Thoracic aorta (tissue), 2 donors: ENCODE measurements at places on chromosomes 2 and 18.
A peak's percentile ranks its signal among the peaks of the same experiment; 100 is the strongest.

DNA sequence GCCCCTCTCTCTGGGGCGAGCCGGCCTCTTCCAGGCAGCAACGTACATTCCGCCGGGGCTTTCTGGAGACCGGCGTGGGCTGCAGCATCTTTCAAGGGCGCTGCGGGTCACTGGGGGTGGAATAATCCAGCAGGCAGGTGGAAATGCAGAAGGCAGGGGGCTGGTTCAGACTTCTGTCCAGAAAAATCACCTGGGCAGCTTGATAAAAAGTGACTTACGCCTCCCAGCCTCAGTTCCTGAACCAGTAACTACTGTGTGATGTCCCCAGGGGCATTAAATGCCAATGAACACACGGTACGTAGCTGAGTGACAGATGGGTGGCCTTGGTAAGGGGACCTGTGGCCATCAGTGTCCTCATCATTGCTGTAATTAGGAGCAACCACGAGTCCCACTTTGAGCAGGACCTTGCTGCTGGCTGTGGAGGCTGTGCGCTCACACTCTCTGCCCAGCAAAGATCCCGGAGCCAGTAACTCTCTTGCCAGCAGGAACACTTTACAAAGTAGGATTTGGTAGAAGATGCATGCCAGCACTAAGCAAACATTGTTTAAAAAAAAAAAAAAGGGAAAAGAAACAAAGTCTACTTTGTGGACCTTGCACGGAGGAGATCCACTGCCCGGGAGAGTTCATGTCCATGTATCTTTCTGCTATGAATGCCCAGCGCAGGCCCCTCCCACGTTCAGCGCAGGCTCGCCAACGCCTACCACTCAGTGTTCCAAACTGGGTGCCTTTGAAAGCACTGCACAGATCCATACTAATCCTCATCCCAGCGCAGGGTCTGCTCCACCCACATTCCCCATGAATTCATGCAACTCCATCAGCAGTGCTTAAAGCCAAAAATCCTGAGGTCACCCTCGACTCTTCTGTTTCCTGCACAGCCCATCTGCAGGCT is 177.3 kb downstream of the HDAC4 start:
- H3K4me1 ChIP-seq: peaks cover 80% of the 10 kb centered on the region
- H3K4me3 ChIP-seq: peak overlapping the region; percentile 69
- H3K27ac ChIP-seq: peak overlapping the region; percentile 96
- DNase-seq: no peak
- no peaks in the 10 kb centered on the region for H3K36me3 ChIP-seq
- no peaks in the 10 kb centered on the region for H3K27me3 ChIP-seq

GRCh38 chr2:188983427-188984064 is 9.4 kb downstream of the COL3A1 start:
- no peaks in the 10 kb centered on the region for H3K27me3 ChIP-seq
- H3K4me3 ChIP-seq: peak overlapping the region; percentile 52
- no peak for DNase-seq
- H3K27ac ChIP-seq: peak overlapping the region; percentile 67

- no peak for DNase-seq
- no peak overlapping the region for H3K27ac ChIP-seq
- H3K4me3 ChIP-seq: no peak overlapping the region
- no peaks in the 10 kb centered on the region for H3K27me3 ChIP-seq
Observed at GRCh38 chr18:47969816-47970215, 39.4 kb upstream of the SMAD2 start.

- H3K4me1 ChIP-seq: peaks cover 22% of the 10 kb centered on the region
- H3K27me3 ChIP-seq: no peaks in the 10 kb centered on the region
- H3K36me3 ChIP-seq: no peaks in the 10 kb centered on the region
- no peak for DNase-seq
- no peak overlapping the region for H3K4me3 ChIP-seq
Observed at GRCh38 chr2:74228772-74229171, 30.4 kb downstream of the MTHFD2 start.

DNA sequence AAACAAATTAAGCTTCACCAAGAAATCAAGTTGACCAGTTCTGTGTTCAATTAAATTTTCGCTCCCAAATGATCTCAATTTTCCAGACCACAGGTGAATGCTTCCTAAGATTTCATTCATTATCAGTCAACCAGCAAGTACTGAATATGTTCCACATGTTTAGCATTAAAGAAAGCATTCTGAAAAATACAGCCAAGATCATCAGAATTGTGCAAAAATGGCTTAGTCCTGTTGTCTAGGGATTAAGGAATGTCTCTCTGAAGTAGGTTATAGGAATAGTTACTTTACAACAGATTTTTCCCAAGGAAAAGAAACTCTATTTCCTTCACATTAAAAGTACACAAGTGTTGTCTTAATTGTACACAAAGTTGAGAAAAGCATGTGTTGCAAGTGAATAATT is 69.2 kb downstream of the NRXN1 start:
- no peak overlapping the region for H3K27ac ChIP-seq
- no peaks in the 10 kb centered on the region for H3K27me3 ChIP-seq
- no peak for DNase-seq
- no peaks in the 10 kb centered on the region for H3K4me1 ChIP-seq
- no peaks in the 10 kb centered on the region for H3K36me3 ChIP-seq
- no peak overlapping the region for H3K4me3 ChIP-seq

GRCh38 chr2:173021939-173022371 is 53.7 kb upstream of the MAP3K20 start:
- no peaks in the 10 kb centered on the region for H3K4me1 ChIP-seq
- no peak overlapping the region for H3K27ac ChIP-seq
- no peaks in the 10 kb centered on the region for H3K36me3 ChIP-seq
- H3K4me3 ChIP-seq: no peak overlapping the region

- no peaks in the 10 kb centered on the region for H3K36me3 ChIP-seq
- no peak for DNase-seq
- H3K27ac ChIP-seq: no peak overlapping the region
- H3K4me1 ChIP-seq: no peaks in the 10 kb centered on the region
Observed at GRCh38 chr18:60892855-60893254, 440.4 kb upstream of the CDH20 start.

DNA sequence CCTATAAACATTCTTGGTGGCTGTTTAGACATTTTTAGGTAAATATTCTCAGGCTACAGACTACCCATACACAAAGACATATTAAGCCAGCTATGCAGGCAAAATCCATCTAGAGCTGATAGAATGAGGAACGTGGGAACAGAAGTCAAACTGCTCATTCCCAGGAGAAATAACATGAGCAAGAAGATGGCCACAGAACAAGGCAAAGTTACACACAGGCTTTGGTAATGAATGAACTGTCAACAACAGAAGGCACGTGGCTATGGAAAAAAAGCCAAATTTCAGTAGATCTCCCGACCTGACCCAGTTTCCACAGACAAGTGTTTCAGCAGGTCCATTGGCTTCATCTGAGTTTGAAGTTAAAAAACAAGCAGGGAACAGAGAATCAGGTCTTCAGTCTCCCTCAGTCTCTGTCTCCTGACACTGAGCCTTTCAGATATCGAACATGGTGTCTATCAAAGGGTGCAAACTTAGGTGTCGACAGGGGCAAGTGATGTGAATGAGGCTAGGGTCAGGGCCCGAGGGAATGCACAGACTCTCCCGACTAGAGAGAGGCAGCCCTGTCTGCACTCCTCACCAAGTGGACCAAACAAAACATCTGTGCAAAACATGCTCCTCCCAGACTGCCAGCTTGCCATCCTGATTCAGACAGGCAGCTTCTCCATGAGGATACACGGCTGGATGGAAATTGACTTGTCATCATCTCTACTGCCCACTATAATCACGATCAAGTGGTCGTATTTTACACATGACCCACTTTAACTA is 25.9 kb downstream of the SIGLEC15 start:
- no peak for DNase-seq
- H3K27me3 ChIP-seq: no peaks in the 10 kb centered on the region
- no peak overlapping the region for H3K27ac ChIP-seq
- no peak overlapping the region for H3K4me3 ChIP-seq
- H3K4me1 ChIP-seq: no peaks in the 10 kb centered on the region

- H3K4me3 ChIP-seq: no peak overlapping the region
- DNase-seq: no peak
- H3K36me3 ChIP-seq: no peaks in the 10 kb centered on the region
- H3K4me1 ChIP-seq: peaks cover 16% of the 10 kb centered on the region
- H3K27me3 ChIP-seq: no peaks in the 10 kb centered on the region
- no peak overlapping the region for H3K27ac ChIP-seq
Observed at GRCh38 chr2:102788216-102788884, 26.5 kb downstream of the TMEM182 start.

DNA sequence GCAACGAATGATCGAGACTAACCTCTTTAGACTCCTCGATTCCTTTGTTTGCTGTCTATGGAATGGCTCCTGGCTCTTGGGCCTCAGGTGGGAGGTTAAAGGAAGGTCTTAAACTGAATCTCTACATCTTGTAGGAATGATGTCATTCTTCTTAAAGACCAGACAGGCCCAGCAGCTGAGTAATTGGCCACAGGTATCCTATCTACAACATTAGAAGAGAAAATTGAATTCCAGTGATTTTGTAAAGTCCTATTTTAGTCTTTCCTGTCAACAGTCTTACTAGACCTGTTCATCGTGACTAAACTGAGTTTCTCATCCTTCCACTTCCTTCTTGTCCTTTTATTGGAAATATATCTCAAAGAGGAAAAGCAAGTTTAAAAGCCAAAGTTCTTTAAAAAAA is 274.8 kb downstream of the ALPK2 start:
- no peak overlapping the region for H3K4me3 ChIP-seq
- H3K36me3 ChIP-seq: no peaks in the 10 kb centered on the region
- H3K27me3 ChIP-seq: no peaks in the 10 kb centered on the region
- DNase-seq: no peak

- H3K27ac ChIP-seq: no peak overlapping the region
- H3K36me3 ChIP-seq: no peaks in the 10 kb centered on the region
- DNase-seq: no peak
- H3K4me3 ChIP-seq: no peak overlapping the region
- no peaks in the 10 kb centered on the region for H3K27me3 ChIP-seq
Observed at GRCh38 chr2:78147466-78147865, 625.3 kb upstream of the LRRTM4 start.

DNA sequence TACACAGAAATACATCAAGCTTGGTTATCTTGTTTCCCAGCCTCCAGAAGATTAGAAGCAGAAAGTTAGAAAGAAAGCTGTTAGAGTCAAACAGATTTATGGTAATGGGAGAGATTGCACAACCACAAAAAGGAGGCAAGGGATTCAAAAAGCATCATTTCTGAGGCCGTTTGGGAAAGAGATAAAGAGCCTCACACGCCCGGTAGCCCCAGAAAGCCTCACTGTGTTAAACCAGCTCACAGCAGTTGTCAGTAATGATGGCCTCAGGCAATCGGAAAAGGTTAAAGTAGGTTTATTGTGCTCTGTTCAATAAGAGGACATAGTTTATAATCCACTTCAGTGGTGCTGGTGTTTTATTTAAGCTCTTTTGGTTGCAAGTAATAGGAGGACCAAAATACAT is 111.3 kb downstream of the DCC start:
- H3K4me3 ChIP-seq: no peak overlapping the region
- no peak for DNase-seq

GRCh38 chr2:23381084-23381483 is 3.9 kb upstream of the KLHL29 start:
- peak; percentile 49 for DNase-seq
- no peak overlapping the region for H3K27ac ChIP-seq
- H3K4me3 ChIP-seq: no peak overlapping the region
- H3K4me1 ChIP-seq: peaks cover 2% of the 10 kb centered on the region

- no peaks in the 10 kb centered on the region for H3K4me1 ChIP-seq
- H3K27ac ChIP-seq: no peak overlapping the region
- H3K4me3 ChIP-seq: no peak overlapping the region
- no peaks in the 10 kb centered on the region for H3K36me3 ChIP-seq
Observed at GRCh38 chr18:25834061-25834460, 256.4 kb downstream of the SS18 start.

DNA sequence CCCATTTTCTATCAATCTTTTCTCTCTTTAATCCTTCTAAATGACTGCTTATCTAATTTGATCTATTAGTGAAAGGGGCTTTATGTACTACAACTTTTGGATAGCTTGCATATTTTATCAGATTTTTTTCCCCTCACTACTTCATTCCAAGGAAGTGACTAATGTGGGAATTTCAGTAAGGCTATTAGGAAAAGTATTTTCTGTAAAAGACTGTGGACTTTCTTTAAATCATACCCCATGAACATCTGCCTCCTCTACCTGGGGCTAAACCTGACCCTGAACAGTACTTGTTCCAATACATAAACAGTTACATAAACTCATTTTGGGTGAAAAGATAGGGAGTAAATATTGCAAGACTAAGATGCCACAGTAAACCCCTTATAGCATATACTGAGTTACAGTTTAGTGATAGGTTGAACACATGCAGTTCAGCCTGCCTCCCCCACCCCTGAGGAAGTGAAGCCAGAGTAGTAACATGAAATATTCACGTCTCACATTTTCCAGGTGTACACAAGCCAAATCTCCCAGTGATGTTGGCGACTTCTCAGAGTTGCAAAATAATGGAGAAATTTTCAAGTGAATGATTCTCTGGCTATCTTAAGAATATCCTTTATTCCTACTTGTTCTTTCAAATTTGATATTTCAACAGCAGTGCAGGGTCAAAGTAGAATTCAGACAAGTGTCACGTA is 590.9 kb upstream of the ZEB2 start:
- H3K36me3 ChIP-seq: no peaks in the 10 kb centered on the region
- no peak overlapping the region for H3K27ac ChIP-seq
- DNase-seq: no peak
- H3K27me3 ChIP-seq: no peaks in the 10 kb centered on the region
- no peaks in the 10 kb centered on the region for H3K4me1 ChIP-seq

DNA sequence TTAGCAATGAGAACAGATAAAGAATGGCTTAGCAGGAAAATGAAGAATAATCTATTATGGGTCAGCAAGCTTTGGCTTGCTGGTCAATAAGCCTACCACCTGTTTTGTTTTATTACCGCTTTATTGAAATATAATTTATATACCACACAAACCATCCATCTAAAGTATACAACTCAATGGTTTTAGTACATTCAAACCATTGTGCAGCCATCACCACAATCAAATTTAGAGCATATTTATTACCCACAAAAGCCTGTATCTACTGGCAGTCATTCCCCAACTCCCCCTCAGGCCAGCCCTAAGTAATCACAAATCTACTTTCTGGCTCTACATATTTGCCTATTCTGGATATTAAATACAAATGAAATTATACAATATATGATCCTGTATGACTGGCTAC is 17.2 kb downstream of the PPP3R1 start:
- peaks cover 68% of the 10 kb centered on the region for H3K4me1 ChIP-seq
- H3K27me3 ChIP-seq: no peaks in the 10 kb centered on the region
- H3K27ac ChIP-seq: no peak overlapping the region
- H3K36me3 ChIP-seq: no peaks in the 10 kb centered on the region

DNA sequence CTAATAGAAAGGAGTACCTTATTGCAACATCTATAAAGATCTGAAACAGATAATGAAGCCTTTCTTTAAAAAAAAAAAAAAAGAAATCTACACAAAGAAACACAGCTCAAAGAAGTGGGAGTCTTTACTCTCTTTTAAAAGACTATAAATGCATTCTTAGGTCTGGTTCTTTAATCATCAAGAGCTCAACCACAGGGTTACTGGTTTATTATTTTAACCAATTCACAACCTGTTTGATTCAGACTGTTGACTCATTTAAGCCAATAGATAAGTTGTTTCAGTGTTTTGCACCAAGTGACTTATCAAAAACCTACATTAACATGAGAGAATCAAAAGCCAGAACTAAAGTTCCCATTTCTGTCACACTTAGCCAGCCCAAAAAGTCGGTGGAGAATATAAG is 93.1 kb downstream of the TCF4 start:
- H3K27me3 ChIP-seq: no peaks in the 10 kb centered on the region
- H3K36me3 ChIP-seq: no peaks in the 10 kb centered on the region
- H3K27ac ChIP-seq: no peak overlapping the region
- no peaks in the 10 kb centered on the region for H3K4me1 ChIP-seq

GRCh38 chr2:32136097-32136496 is 29.6 kb upstream of the SLC30A6 start:
- no peaks in the 10 kb centered on the region for H3K4me1 ChIP-seq
- H3K4me3 ChIP-seq: no peak overlapping the region
- no peak for DNase-seq
- no peaks in the 10 kb centered on the region for H3K27me3 ChIP-seq
- H3K36me3 ChIP-seq: peaks cover 3% of the 10 kb centered on the region
- no peak overlapping the region for H3K27ac ChIP-seq
